ENCODE measurements at places on chromosomes 11 and 22.
A peak's percentile ranks its signal among the peaks of the same experiment; 100 is the strongest.

- no peak for DNase-seq
Measured at GRCh38 chr22:37163096-37163489, 13.4 kb upstream of the IL2RB start.

GRCh38 chr11:10934293-10934860, 76.5 kb upstream of the ZBED5 start:
- no peak for DNase-seq

- no peak for DNase-seq
Measured at GRCh38 chr11:72573855-72574445, 100.3 kb downstream of the PDE2A start.

DNA sequence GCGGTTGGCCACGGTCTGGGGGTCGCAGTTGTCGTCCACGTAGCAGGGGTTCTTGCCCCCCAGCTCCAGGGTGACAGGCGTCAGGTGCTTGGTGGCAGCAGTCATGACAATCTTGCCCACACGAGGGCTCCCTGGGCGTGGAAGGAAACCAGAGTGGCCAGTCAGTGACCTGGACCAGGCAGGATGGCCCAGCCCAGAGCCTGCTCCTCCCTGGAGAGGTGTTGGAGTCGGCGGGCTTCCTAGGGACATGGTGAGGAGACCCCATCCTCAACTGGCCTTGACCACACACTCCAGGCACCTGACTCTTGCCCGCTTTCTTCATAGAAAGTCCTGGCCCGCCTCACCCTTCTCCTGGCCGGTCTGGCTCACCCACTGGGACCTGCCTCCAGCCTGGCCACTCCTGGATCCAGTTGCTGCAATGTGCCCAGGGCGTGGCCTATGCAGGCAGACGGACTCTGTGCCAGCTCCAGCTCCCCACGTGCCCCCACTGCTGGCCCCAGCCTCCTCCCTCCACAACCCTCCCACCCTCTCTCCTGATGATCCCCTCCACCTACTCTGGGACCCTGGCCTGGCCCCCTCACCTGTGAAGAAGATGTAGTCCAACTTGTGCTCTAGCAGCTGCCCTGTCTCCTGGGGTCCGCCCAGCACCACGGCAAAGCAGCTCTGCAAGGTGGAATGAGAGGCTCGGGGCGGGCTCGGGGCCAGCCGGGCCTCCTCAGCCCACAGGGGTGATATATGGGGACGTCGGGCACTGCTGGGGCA, 8.7 kb downstream of the ALDH3B2 start:
- DNase-seq: no peak

GRCh38 chr22:25449781-25450317, 114.6 kb upstream of the GRK3 start:
- no peak for DNase-seq

DNA sequence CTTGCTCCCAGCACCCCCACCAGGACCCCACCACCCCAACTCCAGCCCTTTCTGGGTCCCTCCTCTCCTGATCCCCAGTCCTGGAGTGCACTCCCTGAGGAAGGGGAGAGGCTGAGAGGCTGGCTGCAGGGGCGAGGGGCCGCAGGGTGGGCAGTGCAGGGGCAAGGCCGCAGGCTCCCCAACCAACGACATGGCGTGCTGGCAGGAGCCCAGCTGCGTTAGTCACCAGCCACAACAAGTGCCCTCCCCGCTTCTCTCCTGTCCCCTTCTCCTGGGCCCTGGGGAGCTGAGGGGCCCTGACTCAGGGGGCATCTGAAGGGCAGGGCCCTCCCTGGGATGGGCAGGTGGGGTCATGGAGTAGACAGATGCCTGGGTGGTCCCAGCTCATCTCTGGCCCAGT, 2.3 kb downstream of the CABP7 start:
- DNase-seq: no peak

GRCh38 chr22:42061041-42061440, 9.6 kb downstream of the NAGA start:
- no peak for DNase-seq

- peak; percentile 80 for DNase-seq
Measured at GRCh38 chr11:65780770-65781151, at the start of gene AP5B1. AP5B1 (minus strand) TSS chr11:65780976; CDS start chr11:65780591, 385 bp downstream.

GRCh38 chr11:61109671-61110070, 7.4 kb downstream of the CD5 start:
- no peak for DNase-seq

DNA sequence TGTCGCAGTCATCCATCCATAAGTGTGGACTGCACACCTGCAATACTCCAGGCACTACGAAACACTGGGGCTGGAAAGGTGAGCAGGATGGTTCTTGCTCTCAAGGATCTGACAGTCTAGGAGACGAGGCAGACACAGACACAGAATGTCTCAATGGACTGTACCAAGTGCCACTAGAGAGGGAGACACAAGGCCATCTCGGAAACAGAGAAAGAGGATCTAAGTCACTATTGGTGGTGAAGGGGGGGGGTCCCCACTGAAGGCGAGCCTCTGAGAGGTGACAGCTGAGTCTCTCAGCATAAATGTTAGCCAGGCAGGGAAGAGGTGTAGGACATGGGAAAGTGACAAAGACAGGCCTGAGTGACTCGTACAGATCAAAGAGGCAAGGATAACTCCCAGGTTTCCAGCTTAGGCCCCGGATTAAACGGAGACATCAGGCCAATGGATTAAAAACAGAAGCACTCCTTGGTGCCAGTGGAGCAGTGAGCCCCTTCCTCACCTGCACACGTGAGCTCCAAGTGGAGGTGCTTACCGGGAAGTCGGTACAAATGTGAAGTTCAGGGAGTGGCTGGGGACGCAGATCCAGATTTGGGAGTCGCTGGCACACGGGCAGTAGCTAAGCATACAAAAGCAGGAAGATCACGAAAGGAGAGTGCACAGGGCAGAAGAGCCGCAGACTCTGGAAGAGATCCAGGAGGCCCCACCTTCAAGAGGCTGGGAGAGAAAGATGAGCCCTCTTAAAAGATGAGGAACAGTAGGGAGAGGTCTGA, 117.2 kb downstream of the MICAL3 start:
- no peak for DNase-seq

DNA sequence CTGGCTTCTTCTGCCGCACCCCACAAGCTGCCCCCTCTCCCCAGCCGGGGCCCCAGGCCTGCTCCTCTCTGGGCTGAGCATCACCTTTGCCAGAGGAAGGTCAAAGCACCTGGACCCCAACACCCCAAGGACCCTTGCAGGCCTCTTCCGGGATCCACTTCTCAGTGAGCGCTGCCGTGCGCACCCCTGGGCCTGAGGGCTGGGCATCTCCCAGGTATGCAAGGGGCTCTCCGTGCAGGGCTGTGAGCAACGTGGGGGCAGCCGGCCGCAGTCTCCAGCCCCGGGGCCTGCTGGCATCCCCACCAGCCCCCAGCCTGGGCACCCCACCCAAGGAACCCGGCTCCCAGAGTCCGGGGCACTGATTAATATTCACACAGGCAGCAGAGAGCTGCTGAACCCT, 64.0 kb downstream of the BRD1 start:
- no peak for DNase-seq

- DNase-seq: no peak
Measured at GRCh38 chr11:78212586-78213371, 24.1 kb downstream of the USP35 start.

All from T-helper 2 cell treated with Interferon-gamma antibody and Interleukin-4, amounts not matched to agents 5 μg/mL and 100 μg/mL, for 36 hours (primary cell).